NCI-H1092 treated with DMSO at 0.1 percent for 48 hours (cell line): ENCODE measurements at places on chromosomes 11 and 22.

- peak; percentile 49 for DNase-seq
Measured at GRCh38 chr22:45863981-45864751, 112.8 kb downstream of the WNT7B start.

DNA sequence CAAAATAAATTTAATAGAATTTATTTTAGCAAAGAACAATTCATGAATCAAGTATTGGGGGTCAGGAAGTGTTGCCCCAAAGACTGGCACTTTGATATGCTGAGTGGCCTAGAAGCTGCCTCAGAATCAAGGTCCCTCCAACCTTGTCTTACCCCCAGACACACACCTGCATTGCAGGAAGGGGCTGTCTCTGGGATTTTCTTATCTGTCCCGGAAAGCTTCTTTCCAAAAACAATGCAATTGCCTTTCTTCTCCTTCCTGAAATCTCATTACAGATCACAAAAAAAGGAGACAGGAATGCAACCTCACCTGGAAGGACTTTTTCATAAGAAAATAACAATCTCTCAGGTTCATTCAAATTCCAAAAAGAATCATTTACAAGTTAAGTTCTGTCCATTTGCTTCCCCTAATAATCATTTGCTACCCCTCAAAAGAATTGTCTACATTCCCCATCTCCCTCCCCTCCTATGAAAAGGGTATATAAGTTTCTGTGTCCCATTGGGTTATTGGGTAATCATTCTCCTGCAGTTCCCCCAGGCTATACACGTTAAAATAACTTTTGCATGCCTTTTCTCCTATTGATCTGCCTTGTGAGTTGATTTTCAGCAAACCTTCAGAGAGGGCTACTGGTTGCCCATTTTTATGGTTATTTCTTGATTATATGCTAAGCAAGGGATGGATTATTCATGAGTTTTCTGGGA, 21.3 kb downstream of the OR10A6 start:
- no peak for DNase-seq

DNA sequence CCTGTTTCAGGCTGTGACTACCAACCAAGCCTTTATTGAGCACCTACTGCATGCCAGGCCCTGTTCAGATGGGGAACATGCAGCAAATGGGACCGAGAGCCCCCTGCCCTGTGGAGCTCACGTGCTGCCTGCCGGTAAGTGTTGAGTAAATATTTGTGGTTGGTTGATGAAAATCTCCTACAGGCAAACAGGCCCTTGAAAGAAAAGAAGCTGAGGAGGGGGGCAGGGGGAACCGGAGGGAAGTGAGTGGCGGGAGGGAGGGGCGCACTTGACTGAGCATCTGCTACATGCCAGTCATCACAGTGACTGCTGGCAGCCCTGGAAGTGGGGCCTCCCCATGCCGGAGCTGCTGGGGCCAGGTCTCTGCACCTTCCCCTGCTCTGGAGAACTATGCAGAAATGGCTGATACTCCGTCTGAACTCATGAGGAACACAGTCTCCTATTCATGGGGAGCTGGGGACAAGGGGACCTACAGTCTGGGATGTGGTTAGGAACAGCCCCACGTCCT, 34.2 kb downstream of the MACROD1 start:
- peak; percentile 77 for DNase-seq

DNA sequence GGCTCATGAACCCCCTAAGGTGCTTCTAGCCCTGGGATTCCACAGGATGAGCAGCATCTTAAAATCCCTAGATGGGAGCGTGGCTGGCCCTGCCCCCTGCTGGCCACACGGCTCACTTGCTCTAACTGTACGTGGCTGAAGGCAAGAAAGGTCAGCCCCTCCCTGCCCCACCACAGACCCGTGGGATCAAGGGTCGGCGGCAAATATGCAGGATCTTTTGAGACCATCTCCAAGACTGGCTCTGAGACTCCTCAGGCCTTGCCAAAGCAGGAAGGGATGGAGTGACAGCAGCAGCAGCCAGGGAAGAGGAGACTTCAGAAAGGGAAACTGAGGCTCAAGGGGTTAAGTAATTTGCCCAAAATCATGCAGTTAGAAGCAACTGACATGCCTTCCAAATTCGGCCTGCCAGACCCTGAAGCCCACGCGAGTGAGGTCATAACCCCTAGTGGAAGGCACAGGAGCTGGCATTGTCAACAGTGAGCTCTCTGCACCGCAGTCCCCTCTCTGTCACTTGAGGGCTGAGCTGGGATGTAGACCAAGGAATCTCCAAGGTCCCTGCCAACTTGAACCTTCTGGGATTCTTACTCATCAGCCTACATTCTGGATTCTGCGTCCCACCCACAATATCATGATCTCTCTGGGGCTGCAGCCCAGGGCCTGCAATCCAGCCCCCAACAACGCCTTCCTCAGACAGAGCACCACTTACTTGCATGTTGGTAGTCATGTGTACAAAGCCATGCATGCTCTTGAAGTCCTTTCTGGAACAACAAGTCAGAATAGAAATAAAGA, 31.4 kb downstream of the CREB3L1 start:
- DNase-seq, result peak; percentile 76

- no peak for DNase-seq
Measured at GRCh38 chr11:27783701-27784355, 83.6 kb upstream of the BDNF start.

- DNase-seq, result no peak
Measured at GRCh38 chr11:13445588-13445987, 17.4 kb downstream of the BTBD10 start.
